ENCODE measurements at places on chromosomes 7 and 10.

DNA sequence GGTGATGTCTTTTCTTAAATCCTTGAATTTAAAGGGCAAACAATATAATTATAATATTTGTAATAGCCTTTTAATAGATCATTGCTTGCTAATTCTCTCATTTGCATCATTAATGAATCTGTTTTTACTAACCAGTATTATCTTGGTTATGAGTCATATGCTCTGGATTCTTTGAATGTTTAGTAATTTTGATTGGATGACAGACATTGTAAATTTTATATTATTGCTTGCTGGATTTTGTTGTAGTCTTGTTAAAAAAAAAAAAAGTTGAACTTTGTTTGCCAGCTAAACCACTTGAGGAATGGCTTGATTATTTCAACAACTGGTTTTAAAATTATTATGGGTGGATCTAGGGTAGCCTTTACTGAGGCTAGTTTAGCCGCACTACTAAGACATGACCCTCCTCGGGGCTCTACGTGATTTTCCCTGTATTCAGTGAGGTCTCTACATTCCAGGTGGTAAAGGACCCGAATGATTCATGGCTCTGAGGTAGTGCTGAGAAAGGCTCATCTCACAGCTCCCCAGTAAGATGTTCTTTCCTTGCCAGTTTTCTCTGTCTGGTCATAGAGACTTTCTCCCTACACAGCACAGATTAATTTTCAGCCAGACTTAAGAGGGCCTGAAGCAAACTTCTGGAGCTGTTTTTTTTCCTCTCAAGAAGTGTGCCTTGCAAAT, 8.5 kb downstream of the C10orf90 start:
- no peak for DNase-seq

DNA sequence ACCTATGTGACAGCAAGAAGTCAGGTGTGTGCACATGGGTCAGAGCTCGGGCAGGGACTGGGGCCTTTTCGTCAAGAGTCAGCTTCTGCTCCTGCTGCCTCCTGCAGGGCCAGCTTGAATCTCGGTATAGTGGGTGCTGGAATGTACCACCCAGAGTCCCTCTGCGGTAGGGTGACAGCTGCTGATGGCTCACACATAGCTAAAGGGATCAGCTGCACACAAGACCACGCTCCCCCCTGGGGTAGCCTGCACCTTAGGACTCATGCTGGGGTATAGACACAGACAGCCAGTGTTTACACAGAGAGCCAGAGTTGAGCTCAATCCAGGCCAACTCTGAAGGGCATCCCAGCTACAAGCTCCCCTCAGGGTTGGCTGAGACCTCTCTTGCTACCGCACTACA, 14.0 kb upstream of the COL13A1 start:
- DNase-seq, result no peak

- no peak for DNase-seq
Observed at GRCh38 chr10:46293832-46294640, 7.2 kb downstream of the ANTXRL start.

DNA sequence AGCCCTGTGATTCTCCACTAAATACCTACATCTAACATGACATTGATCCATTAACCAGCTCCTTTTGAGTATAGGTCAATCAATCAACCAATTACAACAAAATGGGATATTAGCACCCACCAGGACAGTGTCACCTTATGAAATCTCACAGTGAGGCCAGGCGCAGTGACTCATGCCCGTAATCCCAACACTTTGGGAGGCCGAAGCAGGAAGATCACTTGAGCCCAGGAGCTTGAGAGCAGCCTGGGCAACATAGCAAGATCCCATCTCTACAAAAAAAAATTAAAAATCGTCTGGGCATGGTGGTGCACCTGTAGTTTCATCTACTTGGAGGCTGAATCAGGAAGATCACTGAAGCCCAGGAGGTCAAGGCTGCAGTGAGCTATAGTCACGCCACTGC, 28.5 kb downstream of the SRRM3 start:
- no peak for DNase-seq

DNA sequence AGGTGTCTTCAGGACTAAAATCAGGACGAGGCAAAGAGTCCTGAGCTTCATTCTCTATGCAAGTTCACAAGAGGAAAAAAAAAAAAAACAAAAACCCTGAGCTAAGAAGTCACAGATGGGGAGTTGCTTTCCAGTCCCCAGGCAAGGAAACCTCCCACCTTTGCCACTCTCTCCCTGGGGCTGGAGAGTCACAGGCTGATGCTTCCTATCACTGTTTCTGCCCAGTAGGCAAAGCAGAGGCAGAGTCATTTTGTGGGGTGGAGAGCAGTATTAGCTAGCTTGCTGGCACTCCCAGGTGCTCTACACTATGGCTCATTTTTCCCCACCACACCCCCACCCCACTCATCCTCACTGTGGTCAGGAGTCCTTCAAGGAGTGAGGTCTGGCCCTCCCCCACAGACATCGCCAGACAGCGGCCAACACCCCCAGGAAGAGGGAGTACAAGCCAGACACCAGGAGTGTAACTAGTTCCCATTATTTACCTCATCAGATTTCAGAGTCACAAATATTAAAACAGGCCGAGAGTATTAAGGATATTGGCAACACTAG, 34.6 kb upstream of the UNC5B start:
- DNase-seq, result no peak

- no peak for DNase-seq
Observed at GRCh38 chr10:121078672-121079102, 227.5 kb downstream of the WDR11 start.

DNA sequence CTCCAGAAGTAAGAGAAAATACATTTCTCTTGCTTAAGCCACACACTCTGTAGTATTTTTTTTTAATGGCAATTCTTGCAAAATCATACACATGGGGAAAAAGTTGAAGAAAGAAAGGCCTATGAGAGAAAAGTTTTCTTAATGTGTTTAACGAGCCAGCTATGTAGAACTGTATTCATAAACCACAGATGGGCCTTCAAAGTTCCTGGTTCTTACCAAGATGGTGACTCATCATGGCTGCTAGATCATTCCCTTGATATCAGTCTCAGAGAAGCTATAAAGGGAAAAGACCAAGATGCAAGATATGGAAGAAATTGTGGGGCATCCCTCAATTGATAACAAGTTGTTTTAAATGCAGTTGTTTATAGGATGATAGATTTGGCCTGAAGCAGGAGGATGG, 992.7 kb upstream of the MBL2 start:
- DNase-seq, result no peak

GRCh38 chr10:127952575-127952869, 45.6 kb downstream of the PTPRE start:
- DNase-seq, result no peak

GRCh38 chr10:4820804-4821401, 5.1 kb upstream of the AKR1E2 start:
- no peak for DNase-seq

DNA sequence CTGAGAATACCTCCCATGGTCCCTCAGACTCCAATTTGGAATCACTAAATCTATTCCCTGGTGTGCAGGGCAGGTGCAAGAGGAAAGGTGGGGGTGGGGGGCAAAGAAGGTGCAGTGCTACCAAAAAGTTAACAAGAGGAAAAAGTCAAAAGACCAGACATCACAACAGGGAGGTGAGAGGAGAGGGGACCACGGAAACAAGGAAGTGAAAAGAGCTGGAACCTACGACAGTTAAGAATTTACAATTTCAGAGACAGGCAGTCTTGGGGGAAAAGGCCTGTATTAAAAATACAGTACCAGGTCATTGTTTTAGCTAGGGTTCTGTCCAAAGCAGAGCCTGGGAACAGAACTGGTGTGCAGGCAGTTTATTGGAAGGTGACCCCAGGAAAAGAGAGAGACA, 14.6 kb downstream of the ITGB1 start:
- DNase-seq, result no peak

DNA sequence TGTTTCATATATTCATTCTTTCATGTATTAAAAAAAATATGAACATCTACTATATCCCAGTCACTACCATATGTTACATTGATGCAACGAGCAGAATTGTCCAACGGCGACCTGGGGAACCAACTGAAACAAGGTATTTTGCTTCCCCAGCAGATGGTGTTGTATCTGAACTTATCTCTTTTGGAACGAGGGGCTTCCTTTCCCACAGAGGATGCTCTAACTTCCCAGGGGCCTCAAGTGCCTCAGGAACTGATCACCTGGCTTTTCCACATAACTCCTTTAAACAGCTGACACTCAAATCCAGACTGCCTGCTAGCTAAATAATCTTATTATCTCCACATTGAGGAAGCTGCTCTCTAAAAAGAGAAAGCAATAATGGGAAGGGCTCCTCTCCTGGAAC, 259.3 kb downstream of the HTR7 start:
- no peak for DNase-seq

GRCh38 chr7:129423700-129424410, 10.4 kb upstream of the STRIP2 start:
- no peak for DNase-seq

GRCh38 chr10:88889559-88890337, 9.7 kb downstream of the STAMBPL1 start:
- no peak for DNase-seq

DNA sequence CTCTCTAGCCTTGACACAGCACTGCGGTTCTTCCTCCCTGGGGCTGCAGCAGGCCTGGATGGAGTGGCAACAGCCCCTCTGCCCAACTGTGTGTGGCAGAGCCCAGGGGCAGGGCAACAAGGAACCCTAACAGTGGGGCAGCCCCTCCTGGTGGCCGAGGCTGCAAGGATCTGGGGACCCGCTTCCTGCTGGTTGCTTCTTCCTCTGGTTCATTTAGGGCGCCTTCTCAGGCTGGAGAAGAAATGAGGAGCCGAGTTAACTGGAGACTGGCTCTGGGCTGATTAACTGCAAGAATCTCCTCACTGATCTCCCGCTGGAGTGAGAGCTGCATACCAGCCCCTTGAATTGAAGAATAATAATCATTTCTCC, 80.1 kb upstream of the EMX2 start:
- DNase-seq, result no peak

GRCh38 chr10:123948030-123948823, 56.6 kb upstream of the CPXM2 start:
- no peak for DNase-seq

DNA sequence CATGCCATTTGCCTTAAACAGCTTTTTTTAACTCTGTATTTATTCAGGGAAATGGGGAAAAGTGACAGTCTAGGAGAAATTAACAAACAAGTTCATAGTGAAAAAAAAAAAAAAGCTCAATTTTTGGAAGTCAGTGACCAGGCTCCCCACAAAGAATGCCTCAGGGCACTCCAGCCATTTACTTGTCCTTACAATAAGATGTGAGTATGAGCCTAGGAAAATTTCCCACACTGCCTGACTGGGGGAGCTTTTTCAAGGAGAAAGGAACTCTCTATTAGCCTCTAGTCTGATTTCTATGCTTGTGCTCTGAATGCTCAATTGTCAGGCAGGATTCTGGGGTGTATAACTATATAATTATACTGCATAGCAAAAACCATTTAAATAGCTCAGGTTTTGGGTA, 74.9 kb upstream of the NRBF2 start:
- DNase-seq, result no peak

DNA sequence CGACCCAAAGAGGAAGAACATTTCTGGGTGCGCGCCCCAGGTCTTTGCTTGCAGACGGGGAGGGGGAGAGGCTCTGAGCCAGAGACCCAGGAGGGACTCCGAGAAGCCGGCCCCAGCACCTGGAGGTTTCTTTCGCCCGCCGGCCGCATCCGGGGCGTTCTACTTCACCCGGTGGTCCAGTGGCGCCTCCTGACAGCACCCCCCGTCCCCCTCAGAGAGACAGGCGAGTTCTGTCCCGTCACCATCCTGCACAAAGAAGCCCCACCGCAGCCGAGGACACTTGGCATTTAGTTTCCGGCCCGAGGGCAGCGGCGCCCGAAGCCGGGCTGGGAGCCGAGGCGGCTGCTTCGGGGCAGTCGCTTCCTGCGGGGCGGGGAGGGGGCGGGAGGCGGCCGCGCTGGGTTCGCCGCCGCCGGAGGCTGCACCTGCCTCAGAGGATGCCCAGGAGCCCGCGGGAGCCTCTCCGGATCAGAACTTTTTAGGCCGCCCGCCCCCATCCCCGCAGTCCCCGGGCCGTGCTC, at the start of gene TMEM178B:
Gene TMEM178B (plus strand): TSS at position 424 of the 521 bp plus-strand sequence.
- no peak for DNase-seq

- DNase-seq, result no peak
Observed at GRCh38 chr10:49076319-49076718, 39.0 kb downstream of the VSTM4 start.

- DNase-seq, result no peak
Observed at GRCh38 chr7:917255-918117, 37.0 kb downstream of the ADAP1 start.

- no peak for DNase-seq
Observed at GRCh38 chr7:111986601-111987000, 219.6 kb downstream of the DOCK4 start.

DNA sequence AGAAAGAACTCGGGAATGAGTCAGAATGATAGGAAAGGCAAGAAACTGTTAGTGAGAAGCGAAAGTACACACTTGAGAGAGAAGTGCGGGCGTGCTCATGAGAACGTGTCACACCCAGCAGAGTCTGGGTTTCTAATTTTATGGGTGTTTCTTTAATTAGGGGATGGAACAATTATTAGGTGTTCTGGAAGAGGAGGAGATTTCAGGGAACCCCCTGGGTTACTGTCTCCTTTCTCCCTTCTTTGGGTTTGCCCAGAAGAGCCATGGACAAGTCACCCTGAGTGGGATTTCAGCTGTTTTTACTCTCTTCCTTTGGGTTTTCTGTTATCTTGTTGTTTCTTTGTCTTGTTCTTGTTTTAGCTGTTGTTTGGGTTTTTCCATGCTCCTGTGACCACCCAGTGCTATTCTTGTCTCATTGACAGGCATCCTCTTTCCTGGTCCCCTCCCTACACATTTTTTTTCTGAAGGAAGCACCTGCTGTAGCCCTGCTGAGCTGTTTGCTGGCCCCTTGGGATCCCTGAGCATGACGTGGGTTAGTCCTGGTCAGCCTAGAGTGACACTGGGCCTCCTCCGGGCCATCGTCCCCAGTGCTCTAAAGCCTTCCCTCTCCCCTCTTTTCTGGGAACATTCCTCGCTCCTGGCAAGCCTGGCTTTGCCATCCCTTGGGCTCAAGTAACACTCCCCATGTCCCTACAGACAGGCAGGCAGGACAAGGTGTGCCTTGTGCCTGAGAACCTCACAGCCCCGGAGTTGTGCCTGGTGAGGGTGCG, 3.5 kb downstream of the SH2D4B start:
- DNase-seq, result no peak

DNA sequence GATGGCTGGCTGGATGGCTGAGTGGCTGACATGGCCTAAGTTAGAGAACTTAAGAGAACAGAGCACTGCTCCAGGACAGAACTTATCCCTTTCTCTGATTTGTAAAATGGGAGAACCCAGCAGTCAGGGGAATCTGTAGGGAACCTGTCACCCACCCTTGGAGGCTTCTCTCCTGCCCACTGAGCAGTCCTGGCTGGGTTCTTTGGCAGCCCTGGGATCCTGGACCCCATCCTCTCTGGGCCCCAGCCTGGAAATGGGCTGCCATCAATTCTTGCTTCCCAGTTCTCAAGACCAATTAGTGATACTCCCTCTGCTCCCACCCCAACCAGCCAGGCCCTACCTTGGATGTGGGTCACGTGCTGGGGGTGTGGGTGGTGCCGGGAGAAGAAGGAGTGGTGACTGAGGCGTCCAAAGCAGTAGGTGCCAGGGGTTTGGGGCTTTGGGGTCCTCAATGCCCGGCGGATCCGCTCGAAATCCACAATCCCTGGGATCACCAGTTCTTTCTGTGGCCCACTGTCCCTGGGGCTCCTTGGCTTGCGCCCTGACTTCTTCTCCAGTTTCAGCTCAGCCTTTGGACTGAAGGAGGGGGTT, 3.6 kb downstream of the TBATA start:
- no peak for DNase-seq
